ENCODE measurements at places on chromosomes 12 and 14.

GRCh38 chr12:111277570-111277969, 91.3 kb downstream of the PHETA1 start:
- DNase-seq: no peak

- DNase-seq: no peak
These were observed 194.2 kb downstream of the GXYLT1 start for GRCh38 chr12:41950455-41950854.

- DNase-seq: peak; percentile 17
These were observed 17.6 kb upstream of the EID3 start for GRCh38 chr12:104285740-104286515.

- DNase-seq: peak; percentile 39
These were observed 1.0 kb downstream of the IGFBP6 start for GRCh38 chr12:53098354-53098981.

DNA sequence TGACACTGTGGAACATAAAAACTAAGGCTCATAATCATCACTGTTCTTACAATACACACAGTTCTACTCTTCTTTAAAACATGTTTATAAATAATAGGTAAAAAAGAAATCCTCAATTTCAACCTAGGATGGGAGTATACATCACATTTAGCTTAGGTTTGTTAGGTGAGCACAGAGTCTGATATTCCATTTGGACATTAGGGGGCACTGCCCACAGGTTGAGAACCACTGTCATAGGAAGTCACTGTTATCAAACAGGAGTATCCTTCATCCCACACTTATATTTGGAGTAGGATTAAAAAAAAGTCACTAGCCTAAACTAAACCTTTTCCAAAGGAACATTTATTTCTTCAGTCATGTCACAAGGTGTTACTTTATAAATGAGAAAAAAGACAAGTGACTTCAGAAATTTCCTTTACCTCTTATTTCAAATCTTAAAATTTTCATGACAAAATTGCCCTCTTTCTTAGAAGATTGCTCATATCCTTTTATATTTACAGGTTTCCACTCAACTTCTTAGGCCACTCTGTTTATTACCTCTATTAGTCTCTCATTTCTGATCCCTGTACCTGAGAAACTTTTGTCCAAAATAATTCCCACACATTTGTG, 240.6 kb downstream of the CPNE8 start:
- DNase-seq: no peak

DNA sequence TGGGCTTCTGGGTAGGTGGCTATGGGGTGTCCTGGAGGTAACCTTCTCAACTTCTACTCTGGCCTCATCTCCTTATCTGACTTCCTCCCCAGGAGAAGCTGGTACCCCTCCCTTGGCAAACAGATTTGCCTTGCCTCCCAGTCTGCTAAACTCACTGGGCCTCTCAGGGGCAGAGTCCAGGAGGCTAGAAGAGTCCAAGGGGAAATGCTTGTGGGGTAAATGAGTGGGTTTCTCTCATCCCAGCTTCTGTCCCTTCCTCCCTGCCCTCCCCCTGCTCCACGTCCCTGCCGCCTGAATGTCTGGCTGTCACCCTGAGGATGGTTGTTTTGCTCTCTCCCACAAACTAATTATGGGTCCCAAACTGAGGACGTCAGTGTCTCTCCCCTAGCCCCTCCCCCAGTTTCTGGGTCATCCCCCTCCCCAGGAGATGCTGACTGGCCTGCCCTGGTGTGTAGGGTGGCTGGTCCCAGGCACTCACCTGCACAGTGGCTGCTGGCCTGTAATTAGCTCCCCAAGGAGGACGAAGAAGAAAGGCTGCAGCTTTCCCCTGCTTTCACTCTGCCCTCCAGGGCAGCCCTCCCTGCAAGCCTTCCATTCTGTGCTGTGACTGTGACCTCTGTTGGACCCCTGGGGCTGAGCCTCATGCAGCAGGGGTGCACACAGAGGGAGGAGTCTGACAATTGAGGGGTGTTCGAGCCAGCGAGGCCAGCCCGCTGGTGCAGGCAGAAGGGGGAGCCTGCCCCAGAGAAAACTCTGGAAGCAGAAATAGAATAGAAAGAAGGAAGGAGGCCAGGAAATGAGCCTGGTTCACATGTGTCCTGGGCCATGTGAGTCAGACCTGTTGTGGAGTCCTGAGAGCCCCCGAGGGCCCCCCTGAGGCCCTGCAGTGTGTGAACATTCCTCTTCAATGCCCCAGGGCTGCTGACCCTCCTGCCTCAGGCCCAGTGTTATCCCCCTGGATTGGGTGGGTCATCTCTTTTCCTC, at the start of gene LRP1-AS:
LRP1-AS (minus strand) TSS at position 659 of the 984 bp plus-strand sequence.
- DNase-seq: no peak

DNA sequence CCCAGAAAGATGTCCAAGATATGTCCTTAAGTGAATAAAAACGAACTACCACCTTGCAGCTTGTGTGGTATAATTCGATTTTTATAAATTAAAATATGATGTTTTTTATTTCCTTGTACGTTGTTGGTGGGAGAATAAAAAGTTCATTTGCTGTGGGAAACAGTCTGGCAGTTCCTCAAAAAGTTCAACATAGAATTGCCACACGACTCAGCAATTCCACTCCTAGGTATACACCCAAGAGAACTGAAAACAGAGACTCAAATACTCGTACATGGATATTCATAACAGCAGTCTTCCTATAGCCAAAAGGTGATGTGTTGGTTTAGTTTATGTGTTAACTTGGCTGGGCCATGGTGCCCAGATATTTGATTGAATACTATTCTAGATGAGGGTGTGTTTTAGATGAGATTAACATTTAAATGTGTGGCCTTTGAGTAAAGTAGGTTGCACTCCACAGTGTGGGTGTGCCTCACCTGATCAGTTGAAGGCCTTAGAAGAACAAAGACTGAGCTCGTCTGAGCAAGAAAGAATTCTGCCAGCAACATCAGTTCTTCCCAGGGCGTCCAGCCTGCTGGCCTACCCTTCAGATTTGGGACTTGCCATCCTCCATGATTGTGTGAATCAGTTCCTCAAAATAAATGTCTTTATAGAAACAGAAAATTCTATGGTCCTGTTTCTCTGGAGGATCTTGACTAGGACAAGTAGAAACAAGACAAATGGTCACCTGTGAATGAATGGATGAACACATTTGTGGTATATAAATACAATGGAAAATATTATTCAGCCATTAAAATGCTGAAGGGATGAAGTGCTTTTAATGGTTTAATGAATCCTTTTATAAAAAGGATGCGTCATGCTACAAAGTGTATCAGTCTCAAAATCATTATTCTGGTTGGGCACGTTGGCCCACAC, 5.1 kb upstream of the DENR start:
- no peak for DNase-seq

DNA sequence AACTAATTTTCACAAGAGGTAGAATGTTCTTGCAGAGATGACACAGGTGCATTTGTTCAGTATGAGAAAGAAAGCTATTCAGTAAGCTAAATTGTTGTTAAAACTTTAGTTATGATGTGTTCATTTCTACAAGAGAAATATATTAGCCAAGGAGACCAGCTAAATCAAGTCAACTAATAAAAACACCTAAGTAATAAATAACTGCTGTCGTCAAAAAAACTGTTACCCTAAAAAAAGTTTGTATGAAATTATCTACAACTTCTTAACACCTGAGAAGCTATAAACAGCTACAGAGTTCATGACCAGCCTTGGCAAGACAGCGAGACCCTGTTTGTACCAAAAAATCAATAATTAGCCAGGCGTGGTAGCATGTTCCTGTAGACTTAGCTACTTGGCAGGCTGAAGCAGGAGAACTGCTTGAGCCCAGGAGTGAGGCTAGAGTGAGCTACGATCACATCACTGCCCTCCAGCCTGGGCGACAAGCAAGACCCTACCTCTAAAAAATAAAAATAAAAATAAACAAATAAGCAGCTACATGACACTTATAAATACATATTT, 67.6 kb upstream of the AP4S1 start:
- no peak for DNase-seq

DNA sequence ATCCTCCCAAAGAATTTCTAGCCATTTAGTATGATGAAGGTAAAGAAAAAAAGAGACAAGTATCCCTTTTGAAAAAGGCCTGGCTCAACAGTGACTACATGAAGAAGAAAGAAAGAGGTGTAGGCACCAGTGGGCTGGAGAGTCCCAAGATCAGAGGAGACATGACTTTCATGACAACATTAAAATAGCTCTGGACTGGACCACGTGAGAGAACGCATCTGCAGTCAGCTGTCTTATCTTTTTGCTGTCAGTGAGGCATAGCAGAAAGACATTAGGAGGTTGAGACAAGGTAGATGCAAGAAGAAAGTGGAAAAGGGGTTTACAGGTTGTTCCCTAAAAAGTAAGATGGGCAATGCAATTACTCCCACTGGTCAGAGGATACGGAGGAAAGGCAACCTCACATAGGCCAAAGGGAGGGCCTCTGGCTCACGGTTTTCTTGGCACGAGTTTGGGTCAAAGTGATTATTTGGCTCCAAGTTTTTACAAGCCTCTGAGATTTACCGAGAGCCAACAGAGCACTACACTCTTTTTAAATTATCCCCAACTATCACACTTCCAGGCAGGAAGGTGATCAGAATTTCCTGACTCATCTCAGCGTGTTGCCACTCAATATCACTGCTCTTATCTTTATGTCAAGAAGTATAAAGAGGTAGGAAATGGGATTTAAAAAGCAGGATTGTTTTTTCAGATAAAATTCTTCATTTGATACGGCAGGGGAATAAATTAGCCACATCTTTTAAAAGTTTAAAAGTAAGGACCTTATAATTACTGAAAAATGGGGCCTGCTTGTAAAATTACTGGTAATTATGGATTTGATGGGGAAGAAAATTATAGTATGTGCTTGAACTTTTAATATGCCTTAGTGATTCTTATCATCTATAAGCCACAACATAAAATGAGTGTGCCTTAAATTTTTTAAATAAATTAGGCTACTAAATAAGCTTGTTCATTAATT, 29.2 kb downstream of the TMTC1 start:
- DNase-seq: no peak

DNA sequence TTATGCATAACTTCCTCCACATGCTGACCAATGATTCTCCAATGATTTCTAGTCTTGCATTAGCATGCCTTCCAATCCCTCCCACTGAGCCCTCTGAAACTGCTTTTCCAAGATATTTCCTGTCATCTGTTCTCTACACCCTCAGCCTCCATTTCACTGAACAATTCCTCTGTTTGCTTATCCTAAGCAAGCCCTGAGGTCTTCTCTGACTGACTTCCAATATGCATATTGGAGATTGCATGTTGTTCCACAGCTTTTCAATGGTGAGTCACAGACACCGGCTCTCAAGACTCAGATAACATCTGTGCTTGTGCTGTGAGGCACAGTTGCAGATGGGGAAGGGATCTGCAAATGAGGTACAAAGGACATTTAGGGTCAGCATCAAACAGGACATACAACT, 141.0 kb downstream of the SLC16A7 start:
- no peak for DNase-seq

DNA sequence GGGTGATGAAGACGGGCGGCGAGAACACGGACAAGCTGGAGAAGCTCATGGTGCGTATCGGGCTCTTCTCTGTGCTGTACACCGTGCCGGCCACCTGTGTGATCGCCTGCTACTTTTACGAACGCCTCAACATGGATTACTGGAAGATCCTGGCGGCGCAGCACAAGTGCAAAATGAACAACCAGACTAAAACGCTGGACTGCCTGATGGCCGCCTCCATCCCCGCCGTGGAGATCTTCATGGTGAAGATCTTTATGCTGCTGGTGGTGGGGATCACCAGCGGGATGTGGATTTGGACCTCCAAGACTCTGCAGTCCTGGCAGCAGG, 1.9 kb downstream of the FZD10 start:
- DNase-seq: no peak

GRCh38 chr12:22318108-22318737, 16.3 kb downstream of the ST8SIA1 start:
- no peak for DNase-seq

DNA sequence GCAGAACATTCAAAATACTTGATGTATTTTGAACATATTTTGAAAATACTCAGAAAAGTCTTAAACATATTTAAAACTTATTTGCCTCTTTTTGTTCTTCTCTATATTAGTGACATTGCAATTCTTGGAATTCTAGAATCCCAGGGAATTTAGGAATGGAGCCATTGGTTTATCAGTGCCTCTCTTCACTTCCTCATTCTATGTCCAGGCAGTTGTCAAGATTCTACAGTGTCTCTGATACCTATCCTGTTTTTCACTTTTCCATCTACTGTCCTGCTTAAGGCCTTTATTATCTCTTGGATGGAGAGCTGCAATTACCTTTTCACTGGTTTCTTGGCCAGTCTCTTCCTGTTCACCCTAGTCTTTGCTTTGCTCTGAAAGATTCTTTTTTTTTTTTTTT, 144.6 kb downstream of the TTLL5 start:
- DNase-seq: no peak

- no peak for DNase-seq
These were observed 145.9 kb downstream of the ANO4 start for GRCh38 chr12:100940503-100940902.

DNA sequence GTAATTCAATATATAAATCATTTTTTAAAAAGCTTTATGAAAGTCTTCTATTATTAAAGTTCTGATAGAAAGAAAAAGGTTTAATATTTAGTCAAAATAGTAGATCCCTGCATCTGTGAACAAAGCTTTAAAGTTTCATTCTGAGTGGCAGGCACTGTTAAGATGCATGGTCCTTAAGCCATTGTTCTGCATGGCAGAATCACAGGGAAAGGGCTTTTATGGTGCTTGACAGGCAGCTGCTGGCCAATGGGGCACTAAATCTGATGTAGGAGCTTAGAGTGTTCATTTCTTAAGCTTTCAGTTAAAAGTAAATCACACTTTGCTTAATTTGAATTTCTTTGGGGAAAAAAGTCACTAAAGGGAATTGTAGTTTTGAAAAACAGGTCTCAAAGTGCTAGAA, 148.2 kb downstream of the PLEKHA5 start:
- DNase-seq: no peak

DNA sequence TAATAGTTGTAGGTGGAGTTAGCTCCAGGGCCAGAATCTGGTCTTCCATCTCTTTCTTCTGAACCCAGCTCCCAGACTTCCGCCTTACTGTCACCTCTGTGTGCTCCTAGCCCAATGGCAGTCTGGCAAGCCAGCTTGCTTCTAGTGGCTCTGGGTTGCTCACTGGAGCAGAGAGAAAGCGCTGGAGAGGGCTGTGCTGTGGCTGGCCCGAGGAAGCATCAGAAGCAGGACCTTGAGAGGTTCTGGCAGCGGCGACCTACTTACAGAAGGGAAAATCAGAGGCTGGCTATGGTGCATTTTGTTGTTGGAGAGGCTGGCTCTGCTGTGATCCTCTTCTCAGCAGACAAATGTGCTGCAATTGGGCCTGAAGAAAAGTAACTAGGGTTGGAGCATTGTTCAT, 28.6 kb downstream of the KCNA5 start:
- no peak for DNase-seq

DNA sequence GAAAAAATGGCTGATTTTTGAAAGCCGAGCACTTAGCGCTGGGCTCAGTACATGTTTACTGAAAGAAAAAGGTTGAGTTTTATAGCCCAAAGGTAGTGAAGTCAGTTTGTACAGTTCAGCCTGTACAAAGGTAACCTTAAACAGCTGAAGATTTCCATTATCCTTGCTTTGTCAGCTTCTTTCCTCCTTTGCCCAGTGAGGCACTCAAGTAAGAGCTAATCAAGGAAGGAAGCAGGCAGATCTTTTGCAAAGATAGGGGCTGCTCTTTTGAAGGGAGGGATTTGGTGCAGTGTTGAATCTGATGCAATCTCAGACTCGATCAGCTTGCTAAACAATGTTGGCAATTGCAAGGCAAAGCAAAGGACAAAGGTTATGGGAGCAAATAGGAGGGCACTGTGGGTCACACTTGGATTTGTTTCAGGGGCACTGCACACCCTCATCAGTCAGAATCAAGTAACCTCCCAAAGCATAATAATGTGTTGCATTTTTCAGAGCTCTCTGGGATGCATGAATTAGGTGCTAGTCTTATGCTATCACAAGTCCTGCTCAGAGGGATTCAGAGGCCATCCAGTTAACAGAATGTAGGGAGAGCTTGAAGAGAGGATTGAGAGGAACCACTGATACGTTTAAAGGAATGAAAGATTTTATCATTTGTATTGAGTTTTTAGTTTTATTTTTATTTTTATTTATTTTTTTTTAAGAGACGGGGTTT, 44.4 kb downstream of the ANO6 start:
- no peak for DNase-seq

All from stimulated activated CD4-positive, alpha-beta T cell treated with anti-CD3 and anti-CD28 coated beads, Interleukin-4, amount 100 ng/mL, for 4 hours (primary cell).